Diencephalon (tissue), 1 donor: ENCODE measurements at places on chromosomes 1 and 21. TPM values are rescaled to one million over a fixed set of nuclear protein-coding genes. Genes with fewer than 3 reads are reported as not detected.

The TMEM50B gene
- 67.4 TPM for total RNA-seq

The SUSD4 gene
- 50.1 TPM for total RNA-seq

The CRYAA gene
- not detected for total RNA-seq

The GJA9 gene
- not detected for total RNA-seq

The C2CD4D gene
- not detected for total RNA-seq

The SPAG17 gene
- total RNA-seq: 8.8 TPM

The DDX59 gene
- total RNA-seq: 21.7 TPM

The MSH4 gene
- 1.6 TPM for total RNA-seq

The OR14A2 gene
- total RNA-seq: not detected

The PDE4DIP gene
- total RNA-seq: 317 TPM

The ALG14 gene
- 6.5 TPM for total RNA-seq

The CR1L gene
- total RNA-seq: not detected

The S100A9 gene
- total RNA-seq: 55.1 TPM

The TTC39A gene
- 15.2 TPM for total RNA-seq

The SOX13 gene
- total RNA-seq: 6.7 TPM

The MEX3A gene
- total RNA-seq: 33.4 TPM

The S100A7 gene
- total RNA-seq: not detected

The RAB4A gene
- 56.5 TPM for total RNA-seq

The TRMT1L gene
- total RNA-seq: 22.8 TPM

The GUK1 gene
- 160 TPM for total RNA-seq

The ZP4 gene
- not detected for total RNA-seq

The TOMM40L gene
- total RNA-seq: 23.5 TPM

The ATP6V1G3 gene
- total RNA-seq: not detected

The LRIG2 gene
- 34.1 TPM for total RNA-seq

The TRIM46 gene
- total RNA-seq: 21.2 TPM

The CELA2B gene
- total RNA-seq: not detected

The CIART gene
- 6.5 TPM for total RNA-seq

The ARHGAP30 gene
- total RNA-seq: 1.6 TPM

The TRPM2 gene
- total RNA-seq: 9.2 TPM

The AHCTF1 gene
- 37.8 TPM for total RNA-seq

The RASAL2 gene
- 51.0 TPM for total RNA-seq

The NT5C1A gene
- total RNA-seq: 2.3 TPM

The AMY2A gene
- not detected for total RNA-seq

The KRTAP12-2 gene
- not detected for total RNA-seq

The DNASE2B gene
- 0.23 TPM for total RNA-seq
